ENCODE measurements at places on chromosomes 7 and 10. TPM values are rescaled to one million over a fixed set of nuclear protein-coding genes. Genes with fewer than 3 reads are reported as not detected.

The OPALIN gene
- not detected for total RNA-seq

The LZTS2 gene
- total RNA-seq, result 109 TPM

The HOXA13 gene
- not detected for total RNA-seq

The LRRD1 gene
- total RNA-seq, result 0.24 TPM

The ABCB1 gene
- 3.7 TPM for total RNA-seq

The HOXA4 gene
- total RNA-seq, result 6.8 TPM

The GPR85 gene
- 0.24 TPM for total RNA-seq

The FAM25A gene
- not detected for total RNA-seq

The INSYN2A gene
- total RNA-seq, result 0.53 TPM

The HPS6 gene
- 44.3 TPM for total RNA-seq

The WNT8B gene
- not detected for total RNA-seq

The MRC1 gene
- 23.8 TPM for total RNA-seq

DNA sequence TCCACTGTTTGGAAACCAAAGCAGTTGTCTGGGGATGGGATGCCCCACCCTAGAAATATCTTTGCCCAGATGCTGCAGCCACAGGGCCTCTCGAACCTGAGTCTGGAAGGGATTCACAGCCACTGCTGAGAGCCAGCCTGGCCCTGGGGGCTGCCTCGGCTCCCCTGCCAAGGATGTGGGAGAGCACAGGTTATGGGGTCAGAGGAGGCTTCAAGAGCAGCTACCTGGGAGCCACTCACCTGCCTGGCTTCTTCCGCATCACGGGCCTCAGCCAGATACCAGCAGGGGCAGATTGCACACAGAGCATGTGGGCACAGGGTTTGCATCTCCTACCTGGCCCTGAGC lies 5.4 kb upstream of the PWWP2B start:
- no peak for DNase-seq

DNA sequence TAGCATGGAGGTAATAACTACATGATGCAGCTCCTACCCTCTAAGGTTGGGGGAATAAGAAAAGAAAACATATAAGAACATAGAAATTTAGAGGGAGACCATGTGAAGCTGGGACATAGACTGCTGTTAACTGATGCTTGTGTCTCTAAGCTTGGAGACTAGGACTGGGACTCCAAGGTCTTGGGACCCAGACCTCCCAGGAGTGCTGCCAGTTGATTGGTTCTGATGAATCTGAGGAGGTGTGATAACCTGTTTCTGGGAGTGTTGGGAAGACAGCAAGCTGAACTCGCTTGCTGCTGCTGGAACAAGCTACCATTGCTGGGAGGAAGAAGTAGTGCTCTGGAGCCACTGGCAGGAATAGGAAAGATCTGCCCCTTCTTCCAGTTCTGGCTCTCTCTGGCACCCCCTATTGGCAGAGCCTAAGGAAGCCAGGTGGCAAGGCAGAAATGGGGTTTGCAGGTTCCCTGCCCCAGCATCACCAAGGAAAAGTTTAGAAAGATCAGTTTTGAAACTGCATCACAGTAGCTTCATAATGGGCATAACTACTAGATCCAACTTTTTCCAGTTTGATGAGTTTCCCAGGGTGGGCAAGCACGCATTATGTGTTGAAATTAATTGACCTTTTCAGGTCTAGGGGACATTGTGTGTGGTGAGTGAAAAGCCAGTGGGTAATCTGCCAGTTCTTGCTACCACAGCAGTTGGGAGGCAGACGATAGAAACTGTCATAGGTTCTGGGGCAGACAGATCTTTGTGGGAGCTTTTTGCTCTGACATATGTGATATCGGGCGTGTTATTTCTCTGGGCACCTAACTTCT lies 140.7 kb downstream of the SND1 start:
- DNase-seq, result no peak

- DNase-seq, result no peak
Measured at GRCh38 chr10:69352569-69353264, 64.0 kb downstream of the TACR2 start.

DNA sequence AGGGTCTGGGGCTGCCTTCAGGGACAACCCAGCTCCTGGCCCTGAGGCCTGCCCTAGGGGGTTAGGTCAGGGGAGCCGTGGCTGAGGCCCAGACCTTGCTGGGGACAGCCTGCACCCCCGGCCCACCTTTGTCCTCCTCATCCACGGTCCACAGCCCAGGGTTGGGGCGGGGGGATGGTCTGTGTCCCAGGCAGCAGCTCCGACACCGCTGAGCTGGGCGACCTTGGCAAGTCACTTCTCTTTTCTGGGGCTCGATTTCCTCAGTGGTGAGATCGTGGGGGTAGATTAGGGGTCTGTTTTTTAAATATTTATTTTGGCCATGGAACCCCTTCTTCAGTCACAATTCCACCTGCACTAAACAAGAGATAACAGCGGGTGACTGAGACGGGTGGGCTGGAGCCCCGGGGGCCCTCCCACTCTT lies 30.9 kb downstream of the DNAJB12 start:
- no peak for DNase-seq

- DNase-seq, result no peak
Measured at GRCh38 chr10:114442091-114442630, 37.9 kb upstream of the AFAP1L2 start.

- no peak for DNase-seq
Measured at GRCh38 chr10:35089611-35090161, 455 bp downstream of the CUL2 start.

- DNase-seq, result no peak
Measured at GRCh38 chr7:4282434-4283223, 399.5 kb upstream of the FOXK1 start.

DNA sequence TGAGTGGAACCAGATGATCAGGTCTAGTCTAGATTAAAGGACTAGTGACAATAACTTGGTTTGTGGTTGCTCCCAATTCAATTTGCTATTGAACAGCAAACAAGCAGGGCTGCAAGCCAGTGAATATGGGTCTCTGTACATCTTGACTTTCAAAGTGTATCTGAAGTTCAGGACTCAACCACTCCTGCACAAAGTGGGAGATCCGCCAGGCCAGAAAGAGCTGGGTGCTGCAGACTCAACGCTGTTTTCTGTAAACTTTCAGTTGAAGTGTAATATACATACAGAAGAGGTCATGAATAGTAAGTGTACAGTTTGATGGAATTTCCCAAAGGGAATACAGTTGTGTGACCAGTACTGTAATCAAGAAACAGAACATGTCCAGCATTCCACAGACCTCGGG lies 416.6 kb downstream of the RPS24 start:
- DNase-seq, result no peak

GRCh38 chr10:14306190-14306589 lies 24.5 kb downstream of the FRMD4A start:
- no peak for DNase-seq

- no peak for DNase-seq
Measured at GRCh38 chr10:86036544-86036831, 330.1 kb downstream of the GRID1 start.

GRCh38 chr10:127736915-127737562 lies at the start of gene FOXI2:
Gene FOXI2, plus strand, starts transcription at chr10:127737185. Its CDS starts 89 bp downstream, at chr10:127737274.
- DNase-seq, result no peak

DNA sequence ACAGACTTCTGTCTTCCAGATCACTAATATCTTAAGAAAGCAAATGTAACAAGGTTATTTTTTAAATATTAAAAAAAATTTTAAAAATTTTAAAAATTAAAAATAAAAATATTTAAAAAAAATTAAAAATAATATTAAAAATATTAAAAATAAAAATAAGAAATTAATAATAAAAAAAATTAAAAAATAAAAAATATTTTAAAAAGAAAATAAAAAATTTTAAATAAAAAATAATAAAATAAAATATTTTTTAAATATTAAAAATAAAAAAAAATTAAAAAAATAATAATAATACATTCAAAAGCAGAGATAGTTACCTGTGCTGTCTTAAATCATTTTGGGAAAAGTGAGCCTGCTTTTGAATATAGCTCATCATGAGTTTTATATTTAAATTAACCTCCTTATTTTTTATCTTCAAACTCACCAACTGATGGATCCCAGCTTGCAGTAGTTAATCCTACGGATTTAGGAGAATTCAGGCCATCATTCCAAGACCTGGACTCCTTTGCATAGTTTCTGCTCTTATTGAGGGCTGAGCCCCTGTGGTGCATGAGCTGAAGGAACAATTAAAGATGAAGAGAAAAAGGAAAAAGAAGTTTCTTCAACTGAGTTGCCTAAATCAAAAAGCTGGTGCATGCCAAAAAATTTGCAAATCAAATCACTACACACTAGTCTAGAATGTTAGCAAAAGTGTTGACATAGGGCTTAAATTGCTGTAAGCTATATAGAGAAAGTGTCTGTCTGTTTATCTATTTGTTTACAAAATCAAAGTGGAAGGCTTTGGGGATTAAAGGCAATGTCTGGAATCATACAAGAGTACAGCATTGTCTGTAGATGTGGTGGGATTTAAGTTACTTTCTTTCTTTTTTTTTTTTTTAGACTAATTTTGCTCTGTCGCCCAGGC lies 50.5 kb upstream of the ZNF438 start:
- no peak for DNase-seq

GRCh38 chr7:16027396-16027795 lies 340.9 kb upstream of the MEOX2 start:
- DNase-seq, result no peak

- no peak for DNase-seq
Measured at GRCh38 chr7:158816995-158817394, 12.3 kb downstream of the ESYT2 start.

GRCh38 chr10:9452056-9452455 lies 1397.6 kb downstream of the GATA3 start:
- DNase-seq, result no peak

GRCh38 chr7:149782682-149783345 lies 9.4 kb upstream of the ZNF467 start:
- DNase-seq, result no peak

DNA sequence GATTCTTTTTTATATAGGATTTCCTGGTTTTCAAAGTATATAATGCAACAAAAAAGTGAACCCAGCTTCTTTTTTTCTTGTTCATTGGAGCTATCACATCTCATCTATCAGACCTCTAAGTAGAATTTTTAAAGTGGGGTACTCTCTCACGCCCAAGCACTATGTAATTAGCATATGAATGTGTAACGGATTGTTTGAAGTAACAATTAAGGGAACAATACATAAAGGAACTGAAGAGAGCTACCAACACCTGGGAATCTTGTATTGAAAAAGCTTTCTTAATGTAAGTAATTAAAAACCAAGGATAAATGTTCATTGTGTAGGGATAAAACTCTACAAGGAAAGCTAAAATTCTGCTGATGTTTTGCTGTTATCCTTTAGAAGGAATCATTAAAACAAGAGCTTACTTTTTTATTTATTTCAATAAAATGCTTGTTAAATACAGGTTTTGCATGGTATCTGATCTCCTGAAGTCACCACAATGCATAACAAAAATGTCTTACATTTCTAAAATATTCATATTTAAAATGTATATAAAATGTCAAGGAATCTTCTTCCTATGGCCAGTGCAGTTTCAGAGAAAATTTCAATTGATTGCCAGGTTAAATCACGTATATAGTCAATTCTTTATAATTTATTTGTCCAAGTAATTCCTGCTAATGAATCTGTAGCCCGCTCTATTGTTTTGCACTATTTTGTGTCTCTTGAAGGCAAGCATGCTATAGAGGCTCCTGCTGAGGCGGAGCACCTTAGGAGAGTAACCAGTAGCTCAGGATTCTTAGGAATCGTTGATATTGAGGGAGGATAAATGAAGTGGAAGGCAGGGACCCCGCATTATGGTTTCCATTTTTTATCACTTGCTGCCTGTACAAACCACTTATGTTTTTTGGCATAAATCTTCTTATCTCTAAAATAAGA lies 51.6 kb downstream of the PTPRZ1 start:
- DNase-seq, result no peak

GRCh38 chr10:93495654-93496321 lies 624 bp upstream of the CEP55 start:
- no peak for DNase-seq

GRCh38 chr10:14560274-14560673 lies 214.4 kb downstream of the FAM107B start:
- DNase-seq, result peak; percentile 84

DNA sequence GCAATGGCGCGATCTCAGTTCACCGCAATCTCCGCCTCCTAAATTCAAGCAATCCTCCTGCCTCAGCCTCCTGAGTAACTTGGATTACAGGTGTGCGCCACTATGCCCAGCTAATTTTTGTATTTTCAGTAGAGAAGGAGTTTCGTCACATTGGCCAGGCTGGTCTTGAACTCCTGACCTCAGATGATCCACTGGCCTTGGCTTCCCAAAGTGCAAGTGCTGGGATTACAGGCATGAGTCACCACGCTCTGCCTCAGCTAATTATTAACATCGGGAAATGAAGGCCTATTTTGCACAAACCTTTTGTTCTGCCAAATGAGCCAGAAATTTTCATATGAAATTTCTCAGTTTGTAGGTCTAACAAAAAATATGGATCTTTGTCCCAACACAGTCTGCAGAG lies 106.7 kb upstream of the ODAD2 start:
- no peak for DNase-seq

DNA sequence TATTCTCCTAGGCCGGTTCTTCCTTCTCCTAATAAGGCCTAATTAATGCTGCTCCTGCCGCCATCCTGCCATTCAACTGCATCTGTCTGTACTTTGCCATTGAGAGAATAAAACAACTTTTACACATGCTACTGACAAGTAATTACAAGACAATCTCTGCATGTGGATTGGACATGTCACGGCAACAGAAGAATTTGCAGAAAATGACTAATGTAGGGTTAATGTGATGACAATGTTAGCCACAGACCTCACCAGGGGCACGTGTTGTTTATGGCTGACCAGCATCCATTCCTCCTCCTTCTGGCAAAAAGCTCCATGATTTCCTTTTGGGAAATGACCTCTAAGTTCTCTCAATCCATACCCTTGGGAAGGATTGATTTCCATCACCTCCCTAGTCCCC lies 58.0 kb downstream of the NEBL start:
- DNase-seq, result no peak

GRCh38 chr7:155497149-155497901 lies 39.4 kb downstream of the EN2 start:
- no peak for DNase-seq

- DNase-seq, result no peak
Measured at GRCh38 chr10:23693925-23694324, 255.1 kb downstream of the OTUD1 start.

DNA sequence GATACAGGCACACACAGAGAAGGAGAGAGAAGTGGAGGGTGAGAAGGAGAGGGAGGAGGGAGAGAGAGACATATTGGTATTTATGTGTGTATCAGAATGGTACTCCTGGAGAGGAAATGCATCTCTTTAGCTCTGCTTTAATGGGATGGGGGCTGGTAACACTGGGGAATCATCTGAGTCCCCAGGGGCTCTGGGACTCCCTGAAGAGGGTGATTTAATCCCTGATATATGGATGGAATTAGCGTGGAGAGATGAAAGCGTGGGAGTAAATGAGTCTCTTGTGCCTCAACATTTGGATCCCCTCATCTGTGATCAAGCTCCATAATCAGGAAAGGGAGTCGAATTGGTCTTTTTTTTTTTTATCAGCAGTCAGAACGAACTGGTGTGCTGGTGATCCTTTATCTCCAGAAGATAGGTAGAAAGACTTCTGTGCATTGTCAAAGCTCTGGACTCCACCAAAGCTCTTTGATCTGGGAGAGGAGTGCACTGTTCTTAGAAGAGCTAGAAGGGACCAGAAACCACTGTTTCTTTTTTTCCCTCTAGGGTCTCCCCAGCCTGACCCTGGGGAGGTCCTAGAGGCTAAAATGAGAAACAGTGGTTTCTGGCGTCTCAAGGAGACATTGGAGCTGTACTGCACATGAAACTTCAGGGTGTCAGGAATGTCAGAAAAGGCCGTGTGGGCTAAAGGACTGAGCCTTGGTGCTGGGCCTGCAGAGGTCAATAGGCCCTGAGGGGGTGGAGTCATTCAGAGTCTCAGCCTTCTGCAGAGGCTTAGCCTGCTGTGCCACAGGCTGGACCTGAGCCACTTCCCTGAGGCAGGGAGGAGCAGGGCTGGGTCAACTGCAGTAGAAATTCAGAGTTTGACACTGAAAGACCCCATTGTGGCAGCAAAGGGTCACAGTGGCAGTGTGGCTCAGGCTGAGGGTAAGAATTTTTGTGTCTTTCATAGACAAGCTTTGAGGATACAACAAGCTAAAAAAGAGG lies 234.4 kb upstream of the SLC26A5 start:
- DNase-seq, result no peak

Data from glomerular endothelial cell (primary cell).